ENCODE measurements at places on chromosomes 4 and X. TPM values are rescaled to one million over a fixed set of nuclear protein-coding genes. Genes with fewer than 3 reads are reported as not detected.

GRCh38 chrX:19616016-19616415 is 100.7 kb upstream of the MAP3K15 start:
- DNase-seq, result no peak

GRCh38 chr4:54228056-54228527 is 1.0 kb upstream of the PDGFRA start:
- DNase-seq, result peak; percentile 46

- no peak for DNase-seq
Measured at GRCh38 chr4:25065431-25065858, 34.7 kb upstream of the LGI2 start.

Gene EFHC2
- total RNA-seq, result not detected

Gene ETNPPL
- total RNA-seq, result not detected

Gene ZNF330
- total RNA-seq, result 42.4 TPM

DNA sequence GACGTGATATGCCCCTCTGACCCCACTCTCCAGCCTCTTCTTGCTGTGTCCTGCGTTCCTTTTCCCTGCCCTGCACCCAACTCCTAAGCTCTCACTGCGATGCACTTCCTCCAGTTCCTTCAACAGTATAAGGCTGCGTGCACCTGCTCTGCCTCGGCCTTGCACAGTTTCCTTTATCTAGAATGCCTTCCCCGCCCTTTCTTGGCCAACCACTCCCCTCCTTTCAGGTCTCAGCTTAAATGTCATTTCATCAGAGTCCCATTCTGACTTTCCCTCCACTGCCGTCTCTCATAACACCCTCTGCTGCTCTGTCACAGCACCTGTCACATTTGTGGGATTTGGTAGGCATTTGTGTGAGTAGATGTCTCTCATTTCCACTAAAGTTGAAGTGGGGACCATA is 58.4 kb upstream of the NEIL3 start:
- no peak for DNase-seq

Gene ERCC6L
- under 0.01 TPM for total RNA-seq

DNA sequence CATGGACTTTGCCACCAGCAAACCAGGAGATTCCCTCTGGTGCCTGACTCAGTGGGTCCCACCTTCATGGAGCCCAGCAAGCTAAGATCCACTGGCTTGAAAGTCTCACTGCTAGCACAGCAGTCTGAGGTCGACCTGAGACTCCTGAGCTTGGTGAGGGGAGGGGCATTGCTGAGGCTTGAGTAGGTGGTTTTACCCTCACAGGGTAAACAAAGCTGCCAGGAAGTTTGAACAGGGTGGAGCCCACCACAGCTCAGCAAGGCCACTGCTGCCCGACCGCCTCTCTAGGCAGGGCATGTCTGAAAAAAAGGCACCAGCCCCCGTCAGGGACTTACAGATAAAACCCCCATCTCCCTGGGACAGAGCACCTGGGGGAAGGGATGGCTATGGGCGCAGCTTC is 28.1 kb downstream of the FAM9A start:
- no peak for DNase-seq

Gene ZDHHC15
- not detected for total RNA-seq

Gene OPRPN
- not detected for total RNA-seq

GRCh38 chr4:10982305-10982704 is 297.7 kb upstream of the CLNK start:
- DNase-seq, result no peak

Gene FAM47E
- total RNA-seq, result 0.26 TPM

GRCh38 chr4:107349266-107349665 is 313.2 kb upstream of the DKK2 start:
- DNase-seq, result no peak

DNA sequence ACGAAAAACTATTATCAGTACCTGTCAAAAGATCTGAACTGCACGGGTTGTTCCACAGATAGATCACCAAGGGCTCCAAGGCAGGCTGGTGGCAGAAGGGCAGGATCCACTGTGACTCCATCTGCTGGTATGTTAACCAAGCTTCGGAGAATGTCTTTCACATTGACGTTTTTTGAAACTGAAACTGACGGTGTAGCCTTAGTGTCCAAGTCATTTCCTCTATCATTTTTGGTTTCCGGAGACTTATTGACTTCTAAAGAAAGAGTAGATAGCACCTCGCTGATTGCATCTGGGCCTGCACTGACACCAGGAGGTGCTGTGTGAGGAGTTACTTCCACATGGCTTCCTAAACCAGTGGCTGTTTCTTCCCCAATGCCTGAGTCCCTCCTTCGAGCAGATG is 186.9 kb downstream of the LRBA start:
- no peak for DNase-seq

DNA sequence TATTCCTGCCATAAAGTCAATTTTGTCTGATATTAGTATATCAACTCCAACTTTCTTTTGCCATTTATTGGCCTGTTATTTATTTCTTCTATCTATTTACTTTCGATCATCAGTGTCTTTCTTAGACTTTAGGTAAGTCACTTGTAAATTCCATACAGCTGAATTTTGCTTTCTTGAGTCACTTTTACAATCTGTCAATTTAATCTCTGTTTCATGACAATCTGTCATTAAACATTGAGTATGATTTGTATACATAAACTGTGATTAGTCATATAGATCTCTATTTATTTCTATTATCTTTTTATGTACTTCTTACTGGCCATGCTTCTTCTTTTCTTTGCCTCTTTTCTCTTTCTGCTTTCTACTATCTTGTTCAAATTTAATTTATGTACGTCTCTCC is 160.1 kb downstream of the TMA16 start:
- DNase-seq, result no peak

- no peak for DNase-seq
Measured at GRCh38 chrX:56130031-56130430, 102.1 kb upstream of the KLF8 start.

GRCh38 chr4:93791570-93792195 is 36.9 kb upstream of the ATOH1 start:
- DNase-seq, result peak; percentile 44

DNA sequence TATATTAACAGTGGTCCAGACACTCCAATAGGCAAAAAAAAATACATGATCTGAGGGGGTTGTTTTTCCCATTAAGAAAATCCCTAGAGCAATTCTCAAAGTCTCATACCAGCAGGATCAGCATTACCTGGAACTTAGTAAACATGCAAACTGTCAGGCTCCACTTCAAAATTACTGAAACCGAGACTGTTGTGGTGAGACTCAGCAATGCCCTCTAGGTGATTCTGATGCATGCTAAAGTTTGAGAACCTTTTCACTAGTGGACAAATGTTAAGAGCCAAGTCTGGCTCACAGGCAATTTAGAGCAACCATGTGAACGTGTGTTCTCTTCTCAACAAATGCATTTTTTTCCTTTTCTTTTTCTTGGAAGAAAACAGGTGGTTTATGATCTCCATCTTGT is 30.2 kb downstream of the NEK1 start:
- no peak for DNase-seq

Gene ETDB
- total RNA-seq, result not detected

Gene TKTL1
- total RNA-seq, result not detected

Gene CT83
- total RNA-seq, result not detected

GRCh38 chr4:184395971-184396391 is 78.4 kb downstream of the IRF2 start:
- no peak for DNase-seq

GRCh38 chr4:38582889-38583470 is 81.0 kb upstream of the KLF3 start:
- no peak for DNase-seq

Gene ZFP42
- under 0.01 TPM for total RNA-seq

DNA sequence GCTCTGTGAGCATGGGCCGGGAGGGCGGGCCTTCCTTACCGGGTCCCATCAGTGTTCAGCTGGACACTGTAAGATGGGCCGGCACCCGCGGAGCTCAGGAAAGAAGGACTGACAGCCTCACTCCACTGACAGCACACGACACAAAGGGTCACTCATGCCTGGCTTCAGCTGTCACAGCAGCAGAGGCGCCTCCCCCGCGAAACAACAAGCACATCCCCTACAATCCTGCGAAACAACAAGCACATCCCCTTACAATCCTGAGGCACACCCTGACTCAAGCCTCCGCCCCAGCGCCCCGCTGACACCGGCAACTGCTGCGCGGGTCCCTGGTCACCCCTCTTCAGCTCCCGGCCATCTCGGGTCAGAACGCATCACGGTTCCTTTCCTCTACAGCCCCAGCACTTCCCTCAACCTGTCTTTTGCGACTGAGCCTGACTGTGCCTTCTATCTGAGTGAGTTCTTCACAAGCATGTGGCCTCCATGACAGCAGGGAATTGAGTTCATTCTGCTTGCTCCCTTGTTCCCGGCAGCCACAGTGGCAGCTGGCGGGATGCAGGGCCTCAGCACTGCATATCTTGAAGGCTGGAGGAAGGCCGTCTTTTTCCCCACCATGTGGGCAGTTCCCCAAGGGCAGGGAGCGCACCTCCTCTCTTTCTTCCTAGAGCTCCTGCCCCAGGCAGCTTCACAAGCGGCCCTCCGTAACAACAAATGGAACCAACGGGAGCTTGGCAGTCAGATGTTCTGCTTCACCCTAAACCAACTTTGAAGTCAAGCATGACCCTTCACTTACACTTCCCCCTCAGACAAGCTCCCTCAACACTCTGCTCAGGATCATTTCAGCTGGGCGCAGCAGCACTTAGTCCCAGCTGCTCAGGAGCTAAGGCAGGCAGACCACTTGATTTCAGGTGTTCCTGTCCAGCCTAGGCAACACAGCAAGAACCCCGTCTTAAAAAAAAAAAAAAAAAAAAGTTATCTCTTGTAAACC is 39.6 kb downstream of the SCD5 start:
- DNase-seq, result no peak

DNA sequence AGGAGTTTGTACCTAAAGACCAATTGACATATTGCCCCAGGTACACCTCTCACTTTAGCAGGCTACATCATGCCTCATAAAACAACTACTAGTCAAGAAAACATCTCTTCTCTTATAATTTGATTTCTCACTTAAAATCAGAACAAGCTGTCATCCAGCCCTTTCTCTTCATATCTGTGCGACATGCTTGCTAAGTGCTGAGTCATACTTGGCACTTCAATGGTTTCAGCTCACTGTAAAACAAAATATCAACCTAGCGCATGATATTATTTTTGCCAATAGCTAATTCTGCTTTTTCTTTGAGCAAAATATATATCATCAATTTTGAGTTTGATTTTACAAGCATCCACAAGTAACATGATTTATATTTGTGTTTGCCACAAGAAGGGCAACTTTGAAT is 27.9 kb upstream of the FUNDC1 start:
- peak; percentile 30 for DNase-seq

GRCh38 chr4:127149086-127149485 is 483.7 kb upstream of the INTU start:
- no peak for DNase-seq

GRCh38 chr4:147076179-147076578 is 130.5 kb upstream of the TTC29 start:
- DNase-seq, result no peak

DNA sequence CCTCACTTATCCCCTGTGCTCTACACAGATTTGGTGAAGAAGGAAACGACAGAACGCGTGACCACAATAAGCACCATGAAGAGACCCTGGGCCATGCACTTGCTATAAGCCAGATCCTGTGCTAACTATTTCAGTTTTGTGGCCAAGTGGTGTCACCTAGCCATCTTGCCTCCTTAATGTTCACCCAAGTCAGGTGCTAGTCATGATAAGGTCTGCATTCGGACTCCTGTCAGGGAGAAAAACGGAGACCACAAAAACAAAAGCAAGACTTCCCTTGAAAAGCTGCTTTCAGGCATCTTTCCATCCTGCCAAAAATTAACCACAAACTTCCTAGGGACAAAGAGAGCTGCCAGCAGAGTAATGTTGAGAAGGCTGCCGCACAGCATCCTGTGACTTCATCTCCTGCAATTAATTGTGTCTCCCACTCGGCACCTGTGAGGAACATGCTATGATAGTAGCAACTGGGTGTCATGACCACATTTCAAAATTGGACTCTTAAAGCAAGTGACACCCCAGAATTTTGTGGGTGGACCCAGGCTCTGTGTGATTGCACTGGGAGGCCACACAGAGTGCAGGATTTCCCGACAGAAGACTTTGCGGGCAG is 8.8 kb upstream of the IDS start:
- DNase-seq, result no peak

DNA sequence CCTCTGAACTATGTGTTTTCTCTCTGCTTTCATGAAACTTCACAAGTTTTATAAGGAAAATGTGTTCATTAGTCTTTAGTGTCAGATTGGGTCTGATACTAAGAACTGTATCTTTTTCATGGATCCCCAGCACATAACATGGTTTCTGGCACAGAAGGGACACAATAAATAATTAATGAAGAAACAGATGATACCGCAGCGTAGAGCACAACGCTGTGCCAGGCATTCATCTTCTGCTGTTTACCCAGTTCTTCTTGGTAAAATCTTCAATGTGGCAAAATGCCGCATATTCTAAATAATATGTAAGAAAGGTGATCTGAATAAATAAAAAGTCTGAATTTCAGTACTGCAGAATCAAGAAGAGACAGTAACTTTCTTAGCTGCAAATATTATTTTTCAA is 12.3 kb downstream of the SCARB2 start:
- DNase-seq, result no peak

Gene HTN1
- total RNA-seq, result not detected

GRCh38 chr4:165723051-165723795 is 149.8 kb upstream of the TLL1 start:
- peak; percentile 22 for DNase-seq

- no peak for DNase-seq
Measured at GRCh38 chrX:69028006-69028760, 137.1 kb downstream of the PJA1 start.

DNA sequence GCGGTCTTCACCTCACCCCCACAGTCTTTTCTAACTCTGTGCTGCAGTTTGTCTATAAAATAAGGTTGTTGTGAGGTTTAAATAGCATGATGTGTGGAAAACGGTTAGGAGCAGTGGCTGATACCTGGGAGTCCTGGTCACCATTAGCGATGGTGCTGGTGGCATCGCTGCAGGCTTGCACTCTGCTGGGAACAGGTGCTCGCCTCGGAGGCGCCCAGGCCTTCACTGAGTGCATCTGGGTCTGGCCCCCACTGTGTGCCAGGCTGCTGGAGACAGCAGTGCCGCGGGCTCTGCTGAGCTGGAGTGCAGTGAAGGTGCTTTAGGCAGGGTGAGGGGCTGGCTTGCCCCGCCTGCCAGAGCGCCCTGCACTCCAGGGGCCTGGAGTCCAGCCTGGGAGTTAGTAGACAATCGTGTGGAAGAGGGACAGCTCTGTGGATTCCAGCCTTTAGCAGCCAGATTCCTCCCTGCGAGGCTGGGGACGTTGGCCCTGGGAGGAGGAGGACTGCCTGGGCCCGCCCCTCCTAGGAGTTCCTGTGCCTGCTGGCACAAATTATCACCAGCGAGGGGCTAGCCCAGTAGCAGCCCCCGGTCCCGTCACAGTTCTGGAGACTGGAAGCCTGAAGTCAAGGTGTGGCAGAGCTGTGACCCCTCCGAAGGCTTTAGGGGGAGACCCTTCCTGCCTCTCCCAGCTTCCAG is 7.3 kb downstream of the RGS12 start:
- DNase-seq, result no peak

Gene USP17L30
- not detected for total RNA-seq

Gene NPY2R
- total RNA-seq, result not detected

Gene RASGEF1B
- total RNA-seq, result 6.8 TPM

- DNase-seq, result no peak
Measured at GRCh38 chr4:92304121-92304520, 355 bp downstream of the GRID2 start.

All from bronchial epithelial cell (primary cell).